ENCODE measurements at places on chromosomes 4 and X.
A peak's percentile ranks its signal among the peaks of the same experiment; 100 is the strongest.

- DNase-seq = no peak
Measured at GRCh38 chrX:53918702-53919101, 125.6 kb downstream of the PHF8 start.

GRCh38 chr4:152894673-152895072 is 41.5 kb upstream of the FHDC1 start:
- DNase-seq = no peak

GRCh38 chr4:103002551-103002950 is 17.0 kb downstream of the SLC9B1 start:
- DNase-seq = no peak

GRCh38 chr4:114036426-114036825 is 57.0 kb upstream of the ARSJ start:
- no peak for DNase-seq

GRCh38 chr4:73432169-73433000 is 3.6 kb upstream of the AFP start:
- DNase-seq = no peak

DNA sequence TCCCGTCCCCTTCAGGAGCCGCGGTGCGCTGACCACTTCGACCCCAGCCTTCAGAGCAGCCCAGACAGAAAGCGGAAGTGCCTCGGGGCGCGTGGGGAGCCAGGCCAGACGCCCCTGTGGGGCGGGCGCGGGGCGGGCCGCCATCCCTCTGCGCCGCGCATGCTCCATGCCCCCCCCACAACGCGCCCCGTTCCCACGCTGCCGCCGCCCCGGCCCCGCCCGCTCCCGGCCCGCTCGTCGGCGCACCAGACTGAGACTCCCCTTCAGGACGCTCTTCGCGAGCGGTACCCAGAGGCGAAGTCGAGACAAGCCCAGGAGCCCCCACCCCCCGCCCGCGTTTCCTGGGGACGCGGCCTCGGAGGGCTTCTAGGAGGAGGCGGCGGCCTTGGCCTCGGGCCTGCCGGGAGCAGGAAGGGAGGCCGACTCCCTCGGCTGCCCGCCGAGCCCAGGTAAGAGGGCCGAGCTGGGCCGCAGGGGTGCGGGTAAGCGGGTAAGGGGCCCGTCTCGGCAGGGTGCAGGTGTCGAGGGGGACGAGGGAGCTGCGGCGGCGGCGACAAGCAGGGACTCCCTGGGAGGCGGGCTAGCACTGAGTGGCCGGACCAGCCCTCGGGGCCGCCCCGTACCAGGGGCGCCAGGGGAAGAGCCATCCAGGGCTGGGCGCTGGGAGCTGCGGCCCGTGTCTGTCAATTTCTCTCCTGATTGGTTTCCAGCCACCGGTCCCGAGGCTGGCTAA is at the start of gene ZFP92:
Gene ZFP92, plus strand, starts transcription at position 218 of the 733 bp plus-strand sequence. CDS start 6,851 bp downstream, outside the sequence.
- peak; percentile 26 for DNase-seq

GRCh38 chr4:156422576-156422975 is 468.9 kb upstream of the CTSO start:
- no peak for DNase-seq

DNA sequence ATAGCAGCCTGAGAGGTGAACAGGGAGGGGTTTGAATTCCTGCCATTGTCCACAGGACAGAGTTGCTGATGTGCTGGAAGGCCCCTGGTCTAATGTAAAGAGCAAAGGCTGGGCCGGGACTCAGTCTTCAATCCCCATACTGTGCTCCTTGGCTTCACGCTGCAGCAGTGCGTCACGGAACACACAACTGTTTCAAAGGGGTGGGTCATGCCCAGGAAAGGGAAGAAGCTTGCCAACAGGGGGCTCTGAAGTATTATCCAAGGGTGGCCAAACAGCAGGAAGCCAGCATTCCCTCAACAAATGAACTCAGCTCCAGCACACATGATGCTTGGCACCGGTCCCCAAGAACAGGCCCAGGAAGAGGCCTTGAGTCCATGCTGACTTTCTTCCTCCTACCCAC is 122.5 kb downstream of the NFKB1 start:
- peak; percentile 14 for DNase-seq

DNA sequence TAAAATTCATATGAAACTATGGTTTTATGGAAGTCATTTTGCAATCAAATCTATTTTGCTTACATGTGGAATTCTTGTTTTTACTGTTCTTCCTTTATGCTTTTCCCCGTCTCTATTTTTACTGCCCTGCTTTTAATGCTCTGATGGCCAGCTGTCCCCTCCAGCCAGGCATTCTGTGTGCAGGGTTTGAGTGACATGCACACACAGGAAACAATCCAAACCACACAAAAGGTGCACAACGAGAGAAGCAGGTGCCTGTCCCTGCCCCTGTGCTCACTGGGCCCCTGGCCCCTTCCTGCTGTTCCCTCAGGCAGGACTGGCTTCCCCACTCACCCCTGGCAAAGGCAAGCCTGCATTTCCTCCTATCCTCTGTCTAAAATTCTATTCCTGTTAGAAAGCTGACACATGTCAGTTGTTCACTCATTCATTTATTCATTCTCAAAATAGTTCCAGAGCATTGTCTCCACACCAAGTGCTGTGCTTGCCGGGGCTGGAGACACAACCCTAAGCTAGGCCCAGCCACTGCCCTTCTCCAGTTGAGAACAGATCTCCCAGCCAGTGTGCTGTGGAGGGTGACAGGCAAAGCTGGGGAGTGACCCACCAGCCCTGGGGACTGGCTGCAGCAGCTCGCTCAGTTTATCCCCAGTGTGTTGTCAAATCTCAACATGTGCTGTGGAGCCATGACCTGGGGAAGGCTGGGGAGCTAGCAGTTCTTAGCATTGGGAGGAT is 346.3 kb downstream of the FBXW7 start:
- DNase-seq = no peak

- DNase-seq = no peak
Measured at GRCh38 chr4:85776579-85776978, 301.6 kb downstream of the ARHGAP24 start.

GRCh38 chrX:10173331-10173900 is 16.6 kb downstream of the CLCN4 start:
- peak; percentile 65 for DNase-seq

DNA sequence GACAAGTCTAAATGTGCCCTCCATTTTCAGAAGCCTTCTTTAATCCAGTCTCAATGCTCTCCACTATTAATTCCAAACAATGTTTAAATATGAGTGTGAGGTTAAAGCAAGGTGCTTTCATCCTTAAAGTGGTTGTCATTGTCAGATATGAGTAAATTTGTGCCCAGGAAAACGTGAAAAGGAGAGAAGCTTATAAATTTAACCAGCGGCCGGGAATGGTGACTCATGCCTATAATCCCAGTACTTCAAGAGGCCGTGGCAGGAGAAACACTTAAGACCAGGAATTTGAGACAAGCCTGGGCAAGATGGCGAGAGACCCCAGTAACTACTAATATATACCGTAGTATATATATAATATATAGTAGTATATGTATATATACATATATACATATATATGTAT is 270.0 kb downstream of the ARHGAP24 start:
- DNase-seq = peak; percentile 40

DNA sequence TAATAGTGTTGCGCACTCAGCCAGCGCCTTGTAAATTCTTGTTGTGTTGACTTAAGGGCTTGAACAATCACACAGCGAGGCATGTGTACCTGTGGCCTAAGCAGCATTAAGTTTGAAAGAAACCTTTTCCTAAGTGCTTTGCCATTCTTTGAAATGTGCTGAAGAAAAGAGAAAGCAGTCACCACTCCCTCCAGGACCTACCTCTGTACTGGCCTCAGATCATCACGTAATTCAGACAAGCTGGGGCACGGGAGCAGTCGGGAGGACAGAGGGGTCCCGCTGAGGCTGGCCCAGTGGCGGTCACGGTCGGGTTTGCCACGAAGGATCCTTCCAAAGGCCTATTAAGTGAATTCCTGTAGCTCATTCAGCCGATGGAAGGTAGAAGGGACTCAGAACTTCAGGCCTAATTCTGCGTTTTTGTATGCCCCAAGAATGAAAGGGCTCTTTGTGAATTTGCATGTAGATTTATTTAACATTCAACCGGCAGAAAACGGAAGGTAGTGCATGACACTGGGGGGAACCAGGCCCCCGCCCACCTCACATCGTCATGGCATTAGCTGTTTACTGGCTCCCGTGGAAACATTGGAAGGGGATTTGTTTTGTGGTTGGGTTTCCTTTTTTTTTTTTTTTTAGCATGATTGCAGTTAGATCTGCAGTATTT is 106.3 kb downstream of the TRAPPC11 start:
- no peak for DNase-seq

DNA sequence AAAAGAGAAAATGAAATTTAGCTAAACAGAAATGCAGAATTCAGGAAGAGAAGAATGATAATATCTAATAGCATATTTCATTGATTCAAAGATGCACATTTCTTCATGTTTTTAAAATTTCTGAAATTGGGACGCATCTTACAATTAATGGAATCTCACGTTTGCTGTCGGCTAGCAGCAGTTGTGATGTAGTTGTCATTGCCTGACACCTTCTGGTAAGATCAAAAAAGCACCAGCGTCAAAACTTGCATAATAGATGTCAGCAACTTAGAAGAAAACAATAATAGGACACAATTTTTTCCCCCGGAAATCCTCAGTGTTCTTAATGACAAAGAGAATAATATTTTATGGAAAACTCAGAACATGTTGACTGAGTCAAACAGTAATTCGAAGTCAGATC is 29.8 kb upstream of the SLC7A3 start:
- peak; percentile 21 for DNase-seq

GRCh38 chr4:8200302-8200975 is 1.3 kb downstream of the SH3TC1 start:
- DNase-seq = no peak

- no peak for DNase-seq
Measured at GRCh38 chr4:127685292-127685691, 44.9 kb upstream of the SLC25A31 start.

DNA sequence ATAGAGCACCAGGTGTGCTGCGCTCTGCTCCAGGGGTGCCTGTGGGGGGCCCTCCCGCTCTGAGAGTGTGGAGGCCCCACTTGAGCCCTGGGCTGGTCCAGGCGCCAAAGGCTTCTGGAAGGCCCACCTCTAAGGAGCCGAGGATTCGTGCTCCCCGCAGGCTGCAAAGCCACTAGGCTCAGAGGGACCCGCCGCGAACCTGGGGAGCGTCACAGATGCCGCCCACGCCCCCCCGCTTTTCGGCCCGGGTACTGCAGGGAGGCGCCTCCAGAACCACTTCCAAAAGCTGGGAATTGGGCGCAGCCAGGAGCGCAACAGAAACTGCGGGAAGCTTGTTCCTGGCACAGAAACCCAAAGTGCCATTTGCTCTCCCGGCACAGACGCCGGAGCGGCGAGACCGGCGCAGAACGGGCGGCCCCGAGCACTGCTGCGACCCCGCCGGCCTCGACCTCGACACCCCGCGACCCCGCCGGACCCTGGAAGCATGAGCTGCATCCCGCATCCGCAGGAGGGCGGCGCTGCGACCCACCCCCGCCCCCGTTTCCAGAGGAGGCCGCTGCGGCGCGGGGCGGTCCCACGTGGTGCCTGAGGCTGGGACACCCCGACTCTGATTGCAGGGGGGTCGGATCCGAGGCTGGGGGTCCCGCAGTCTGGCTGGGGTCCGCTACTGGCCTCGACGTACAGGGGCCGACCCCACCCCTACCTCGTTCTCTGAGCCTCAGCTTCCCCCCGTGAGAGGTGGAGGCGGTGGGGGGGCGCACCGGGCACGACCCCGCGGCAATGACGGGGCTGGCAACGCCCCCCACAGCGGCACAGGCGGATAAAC is 30.8 kb downstream of the CPLX1 start:
- DNase-seq = no peak

- DNase-seq = no peak
Measured at GRCh38 chrX:8981723-8982122, 52.2 kb downstream of the FAM9B start.

DNA sequence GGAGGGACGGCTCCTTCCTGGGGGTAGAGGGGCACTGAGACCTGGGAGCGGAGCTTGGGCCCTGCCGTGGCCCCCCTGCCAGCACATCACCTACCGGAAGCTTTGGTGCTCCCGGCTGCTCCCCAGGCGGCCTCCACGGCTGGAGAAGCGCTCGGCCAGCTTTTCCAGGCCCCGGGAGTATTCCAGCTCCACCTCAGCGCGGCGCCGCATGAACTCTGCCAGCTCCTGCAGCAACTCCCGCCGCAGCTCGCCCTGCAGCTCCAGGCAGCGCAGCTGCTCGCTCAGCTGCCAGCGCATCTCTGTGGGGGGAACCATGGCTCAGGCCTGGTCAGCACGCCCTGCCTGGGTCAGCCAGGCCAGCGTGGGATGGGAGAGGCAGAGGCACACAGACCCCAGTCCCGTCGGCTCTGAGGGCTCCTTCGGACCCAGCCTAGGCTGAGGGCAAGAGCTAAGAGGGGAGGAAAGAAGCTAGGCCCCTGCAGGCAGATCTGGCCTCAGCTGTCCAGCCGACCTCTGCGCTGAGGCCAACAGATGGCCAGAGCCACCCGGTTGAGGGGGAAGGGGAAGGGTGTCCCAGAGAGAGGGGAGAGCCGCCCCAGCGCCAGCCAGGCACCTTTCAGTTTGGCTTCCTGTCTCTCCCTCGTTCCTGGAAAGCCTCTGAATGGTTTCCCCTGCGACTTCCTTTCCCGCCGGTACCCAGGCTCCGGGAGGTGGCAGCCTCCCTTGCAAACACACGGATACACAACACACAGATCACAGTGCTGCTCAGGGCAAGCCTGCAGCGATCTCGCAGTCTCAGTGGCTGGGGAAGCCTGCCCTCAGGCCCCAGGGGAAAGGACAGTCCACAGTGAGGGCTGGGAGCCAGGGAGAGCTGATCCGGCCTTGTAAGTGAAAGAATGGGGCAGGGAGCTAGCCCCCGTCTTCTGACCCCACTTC is 4.3 kb downstream of the ARHGAP4 start:
- DNase-seq = no peak

DNA sequence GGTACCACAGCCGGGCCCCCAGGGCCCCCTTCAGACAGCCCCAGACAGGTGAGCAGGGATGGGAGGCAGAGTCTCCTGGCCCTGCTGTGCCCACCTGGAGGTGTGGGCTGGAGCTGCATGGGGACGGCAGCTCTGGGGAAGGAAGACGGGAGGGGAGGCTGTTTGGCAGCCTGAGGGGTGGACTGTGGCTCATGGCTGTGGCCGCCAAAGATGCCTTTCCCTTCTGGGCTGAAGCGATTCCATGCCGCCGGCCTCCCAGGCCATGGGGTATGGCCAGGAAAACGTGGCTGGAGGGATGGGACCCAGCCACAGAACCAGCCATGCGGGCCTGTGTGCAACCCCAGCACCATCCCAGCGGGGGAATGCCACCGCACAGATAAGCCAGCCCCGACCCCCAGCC is 65.7 kb downstream of the FAM53A start:
- no peak for DNase-seq

- DNase-seq = no peak
Measured at GRCh38 chr4:52910115-52910514, 48.0 kb downstream of the RASL11B start.

GRCh38 chr4:7890635-7891393 is 48.8 kb downstream of the AFAP1 start:
- peak; percentile 53 for DNase-seq

DNA sequence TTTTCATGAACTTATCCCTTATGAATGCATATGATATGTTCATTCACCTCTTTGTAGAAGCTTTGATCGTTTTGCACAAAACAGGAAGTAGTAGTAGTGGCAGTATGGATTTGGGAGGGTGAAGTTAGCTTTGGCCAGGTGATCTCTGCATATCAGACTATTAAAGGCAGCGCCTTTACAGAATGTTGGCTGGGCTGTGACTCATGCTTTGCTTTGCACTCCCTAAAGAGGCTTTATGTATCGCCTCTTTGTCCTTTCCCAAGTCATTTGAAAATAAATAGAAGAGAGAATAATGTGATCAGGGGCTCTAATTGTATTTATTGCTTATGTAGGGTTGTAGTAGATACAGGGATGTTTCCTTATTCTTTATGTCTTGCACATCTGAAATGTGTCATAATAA is 50.4 kb downstream of the SHROOM3 start:
- DNase-seq = peak; percentile 72

- no peak for DNase-seq
Measured at GRCh38 chrX:23660766-23661132, 6.5 kb upstream of the PRDX4 start.

- no peak for DNase-seq
Measured at GRCh38 chrX:65266482-65266881, 268.1 kb downstream of the LAS1L start.
